ENCODE measurements at places on chromosomes 2 and 18. TPM values are rescaled to one million over a fixed set of nuclear protein-coding genes. Genes with fewer than 3 reads are reported as not detected.

GRCh38 chr2:27566628-27567027, 16.2 kb upstream of the ZNF512 start:
- DNase-seq: no peak

DNA sequence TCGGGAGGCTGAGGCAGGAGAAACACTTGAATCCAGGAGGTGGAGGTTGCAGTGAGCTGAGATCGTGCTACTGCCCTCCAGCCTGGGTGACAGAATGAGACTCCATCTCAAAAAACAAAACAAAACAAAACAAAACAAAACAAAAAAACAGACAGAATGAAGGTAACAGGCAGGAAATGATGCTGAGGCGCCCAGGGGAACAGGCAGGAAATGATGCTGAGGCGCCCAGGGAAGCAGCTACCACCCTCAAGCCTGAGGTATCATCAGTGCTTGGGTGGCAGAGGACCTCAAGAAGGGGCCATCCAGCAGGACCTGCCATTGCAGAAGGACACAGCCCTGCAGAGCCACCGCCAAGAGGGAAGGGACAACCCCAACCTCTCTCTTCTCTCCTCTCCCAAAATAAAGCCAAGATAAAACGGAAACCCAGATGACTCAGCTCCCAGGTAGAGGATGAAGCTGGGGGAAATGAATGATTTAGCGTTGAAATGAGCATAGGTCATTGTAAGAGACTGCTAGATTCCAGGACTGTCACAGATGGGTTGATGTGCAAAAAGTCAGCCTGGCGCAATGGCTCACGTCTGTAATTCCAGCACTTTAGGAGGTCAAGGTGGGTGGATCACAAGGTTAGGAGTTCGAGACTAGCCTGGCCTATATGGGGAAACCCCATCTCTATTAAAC, 19.3 kb downstream of the SOWAHC start:
- no peak for DNase-seq

- no peak for DNase-seq
Measured at GRCh38 chr18:79167526-79168190, 98.5 kb downstream of the ATP9B start.

Gene ALPP
- not detected for total RNA-seq

Data from neural progenitor cell (in vitro differentiated cells).